ENCODE measurements at places on chromosomes 11 and 22.
A peak's percentile ranks its signal among the peaks of the same experiment; 100 is the strongest.

- no peak for DNase-seq
These were observed 14.3 kb downstream of the DGKZ start for GRCh38 chr11:46361283-46362155.

GRCh38 chr11:72951193-72951592, 137.0 kb downstream of the ATG16L2 start:
- DNase-seq = no peak

DNA sequence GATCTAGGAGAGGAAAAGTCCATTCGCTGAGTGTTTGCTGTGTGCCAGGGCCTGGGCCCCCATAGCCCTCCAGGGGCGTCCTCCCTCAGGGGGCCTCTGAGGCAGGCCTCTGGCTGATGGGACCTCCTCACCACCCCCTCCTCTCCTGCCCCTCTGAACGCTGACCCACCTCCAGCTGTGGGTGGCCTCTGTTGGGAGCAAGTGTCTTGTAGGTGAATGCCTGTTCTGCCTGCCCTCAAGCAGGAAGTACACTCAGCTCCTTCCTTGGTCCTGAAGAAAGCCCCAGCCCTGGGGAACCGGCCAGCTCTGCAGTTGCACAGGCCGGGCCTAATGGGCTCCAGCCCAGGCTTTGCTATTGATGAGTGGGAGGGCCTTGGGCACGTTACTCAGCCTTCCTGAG, 3.5 kb downstream of the MYO7A start:
- DNase-seq = no peak

DNA sequence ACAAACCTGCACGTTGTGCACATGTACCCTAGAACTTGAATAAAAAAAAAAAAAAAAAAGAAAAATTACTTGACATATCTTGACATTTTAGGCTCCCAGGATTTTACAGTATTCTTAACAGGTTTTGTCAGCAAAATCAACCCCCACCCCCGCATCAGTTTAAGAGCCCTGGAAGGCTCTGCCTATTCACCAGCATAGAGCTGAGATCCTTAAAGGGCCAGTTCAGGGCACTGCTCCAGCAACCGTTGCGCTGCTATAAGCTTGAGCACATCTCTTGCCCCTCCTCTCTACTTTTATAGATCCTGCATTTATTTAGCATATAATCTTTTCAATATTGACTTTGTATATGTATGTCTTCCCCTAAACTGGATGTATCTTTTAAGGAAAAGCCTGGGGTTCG, 697 bp upstream of the PAFAH1B2 start:
- DNase-seq = no peak

- peak; percentile 98 for DNase-seq
These were observed 15.3 kb upstream of the MRTFA start for GRCh38 chr22:40651563-40652501.

DNA sequence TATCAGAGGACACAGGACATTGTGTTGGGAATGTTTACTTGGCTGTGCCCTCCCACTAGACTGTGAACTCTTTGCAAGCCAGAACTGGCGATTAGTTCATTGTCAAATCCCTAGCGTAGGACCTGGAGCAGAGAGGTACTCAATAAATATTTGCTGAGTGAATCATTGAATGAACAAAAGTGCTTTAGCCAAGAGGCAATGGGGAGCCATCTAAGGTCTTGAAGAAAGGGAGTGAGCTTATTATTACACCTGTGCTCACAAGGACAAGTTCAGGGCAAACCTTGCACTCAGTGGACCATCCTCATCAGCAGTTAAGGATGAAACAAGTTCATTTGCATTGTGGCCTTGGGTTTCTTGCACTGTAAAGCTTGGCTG, 1.1 kb upstream of the RASSF10 start:
- no peak for DNase-seq

DNA sequence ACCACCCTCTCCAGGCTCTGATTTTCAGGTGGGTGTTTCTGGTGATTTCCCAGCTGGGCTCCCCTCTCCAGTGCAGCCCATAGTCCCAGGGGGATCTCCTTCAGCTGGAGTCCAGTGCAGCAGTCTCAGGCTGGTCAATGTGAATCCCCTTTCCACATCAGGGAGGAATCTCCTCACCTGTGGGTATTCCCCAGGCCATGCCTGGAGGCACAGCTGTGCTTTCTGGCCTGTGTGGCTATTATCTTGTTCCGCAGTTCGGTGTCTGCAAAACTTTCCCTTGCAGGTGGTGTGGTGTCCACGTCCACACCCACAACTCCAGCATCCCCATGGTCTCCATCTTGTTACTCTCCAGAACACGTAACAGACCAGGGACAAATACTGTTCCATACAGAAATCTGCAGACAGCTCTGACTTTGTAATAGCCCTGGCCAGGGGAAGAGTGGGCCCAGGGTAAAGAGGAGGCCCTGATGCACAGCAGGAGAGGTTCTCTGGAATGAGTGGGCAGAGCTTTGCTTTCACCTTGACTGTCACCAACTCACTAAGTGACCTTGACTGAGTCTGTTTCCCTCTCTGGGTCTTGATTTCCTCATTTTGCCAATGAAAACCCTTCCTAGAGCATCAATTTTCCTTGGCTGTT, 183.2 kb downstream of the CSNK2A3 start:
- no peak for DNase-seq
